ENCODE measurements at places on chromosomes 11 and 22. TPM values are rescaled to one million over a fixed set of nuclear protein-coding genes. Genes with fewer than 3 reads are reported as not detected.

ISX gene
- not detected for total RNA-seq

RTL10 gene
- total RNA-seq: 10.1 TPM

PEX16 gene
- total RNA-seq: 36.8 TPM

IFTAP gene
- 33.7 TPM for total RNA-seq

DLAT gene
- 26.1 TPM for total RNA-seq

TMEM132A gene
- total RNA-seq: 7.7 TPM

PIWIL4 gene
- total RNA-seq: 4.1 TPM
